SIG-M5 (cell line): ENCODE measurements at places on chromosomes 2 and 18.

DNA sequence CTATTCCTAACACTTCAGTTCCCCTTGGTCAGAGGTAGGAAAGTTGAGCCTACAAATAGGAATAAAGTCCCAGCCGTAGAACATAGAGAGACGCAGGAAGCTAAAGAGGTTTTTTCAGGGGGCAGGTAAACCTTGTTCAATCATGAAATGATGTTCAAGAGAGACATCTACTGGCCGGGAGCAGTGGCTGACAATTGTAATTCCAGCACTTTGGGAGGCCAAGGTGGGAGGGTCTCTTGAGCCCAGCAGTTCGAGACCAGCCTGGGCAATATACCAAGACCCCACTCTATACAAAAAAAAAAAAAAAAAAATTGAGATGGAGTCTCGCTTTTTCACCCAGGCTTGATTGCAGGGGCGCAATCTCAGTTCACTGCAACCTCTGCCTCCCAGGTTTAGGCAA lies 66.7 kb upstream of the DNAJC10 start:
- no peak for DNase-seq

DNA sequence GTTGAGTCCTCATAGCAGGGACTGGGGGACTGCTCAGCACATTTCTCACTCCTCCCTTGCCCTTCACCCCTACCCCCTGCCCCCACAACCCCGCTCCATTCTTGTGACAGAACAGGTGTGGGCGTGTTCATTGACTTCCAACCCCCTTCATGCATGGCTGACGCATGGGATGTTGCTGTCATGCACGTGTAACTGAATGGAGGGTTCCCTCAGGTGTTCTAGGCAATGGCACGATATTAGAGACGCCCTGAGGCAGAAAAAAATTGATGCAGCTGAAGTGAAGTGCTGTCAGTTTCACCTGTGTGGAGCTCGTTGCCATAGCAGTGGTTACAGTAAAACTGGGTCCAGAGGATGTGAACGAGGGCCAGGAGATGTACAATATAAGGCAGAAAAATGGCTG lies 6.5 kb upstream of the THOC1 start:
- no peak for DNase-seq

DNA sequence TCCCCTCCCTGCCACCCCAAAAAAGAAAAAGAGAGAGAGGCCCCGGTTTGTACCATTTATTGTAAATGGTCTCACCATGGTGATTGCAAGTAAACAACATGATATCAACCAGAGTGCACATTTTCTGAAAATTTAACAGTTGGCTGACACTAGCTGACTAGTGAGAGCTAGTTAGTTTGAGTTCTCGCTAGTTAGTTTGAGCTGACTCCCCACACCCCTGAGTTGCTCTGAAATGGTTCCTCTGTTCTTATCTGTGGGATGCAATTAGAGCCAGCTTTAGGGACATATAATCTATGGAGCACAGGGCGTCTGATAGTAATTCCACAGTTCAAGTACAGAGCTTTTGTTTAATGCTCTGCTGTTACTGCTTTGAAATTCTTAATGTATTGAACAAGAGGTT lies 13.1 kb downstream of the CASP10 start:
- no peak for DNase-seq

GRCh38 chr2:56184500-56185011 lies 766 bp downstream of the CCDC85A start:
- DNase-seq = no peak

DNA sequence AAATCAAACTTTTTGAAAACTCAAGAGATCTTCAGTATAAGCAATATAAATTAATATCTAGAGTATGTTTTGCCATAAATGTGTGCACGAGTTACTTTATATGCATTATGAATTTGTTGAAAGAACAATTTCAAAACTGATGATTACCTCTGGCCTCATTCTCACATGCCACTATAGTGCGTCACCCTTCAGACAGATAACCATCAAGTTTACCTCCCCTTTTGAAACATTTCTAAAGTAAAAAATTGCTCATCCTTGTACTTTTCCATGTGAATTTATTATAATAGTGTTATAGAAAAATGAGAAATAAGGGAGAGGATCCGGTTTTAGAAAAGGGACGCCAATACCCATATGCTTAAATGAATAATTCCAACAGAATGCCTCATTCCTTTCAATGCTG lies 38.3 kb downstream of the ZEB2 start:
- no peak for DNase-seq

- no peak for DNase-seq
Measured at GRCh38 chr2:147665105-147665504, 179.7 kb upstream of the ACVR2A start.

DNA sequence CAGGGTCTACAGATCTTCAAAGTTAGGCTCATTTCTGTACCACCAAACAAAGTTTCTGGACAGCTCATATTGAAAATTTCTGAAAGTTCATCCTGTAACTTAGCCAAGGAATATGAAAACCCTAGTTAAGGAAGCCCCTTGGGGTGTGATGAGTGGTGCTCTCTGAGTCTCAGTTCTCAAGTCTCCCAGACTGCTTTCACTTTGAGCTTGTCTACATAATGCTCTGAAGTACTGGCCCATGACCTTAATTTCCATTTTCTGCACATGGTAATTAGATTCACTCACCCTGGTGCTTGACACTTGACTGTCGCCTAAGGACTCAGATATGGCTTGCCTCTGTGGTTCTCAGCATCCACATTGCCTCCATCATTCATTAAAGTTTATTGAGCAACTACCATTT lies 51.7 kb upstream of the SATB2 start:
- DNase-seq = no peak
